ENCODE measurements at places on chromosomes 2 and 18.

- DNase-seq: no peak
These were observed 423.3 kb downstream of the LRP1B start for GRCh38 chr2:141707486-141707885.

DNA sequence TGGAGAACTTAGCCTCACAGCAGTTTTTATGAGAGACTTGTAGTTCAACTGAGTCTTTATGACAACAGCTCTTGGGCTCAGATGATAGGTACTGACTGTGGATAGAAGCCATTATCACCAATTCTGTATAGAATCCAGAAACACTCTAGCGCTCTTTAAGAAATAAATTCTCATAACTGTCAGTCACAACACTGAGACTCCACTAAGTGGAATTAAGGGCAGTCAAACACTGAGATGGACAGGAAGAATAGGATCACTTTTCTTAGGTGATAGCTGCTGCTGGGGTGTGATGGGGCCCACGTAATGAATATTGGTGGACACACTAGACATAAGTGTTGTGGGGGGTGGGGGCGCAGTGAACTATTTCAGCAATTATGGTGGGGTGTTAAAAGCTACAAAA is 1691.8 kb upstream of the LRRTM1 start:
- DNase-seq: no peak

DNA sequence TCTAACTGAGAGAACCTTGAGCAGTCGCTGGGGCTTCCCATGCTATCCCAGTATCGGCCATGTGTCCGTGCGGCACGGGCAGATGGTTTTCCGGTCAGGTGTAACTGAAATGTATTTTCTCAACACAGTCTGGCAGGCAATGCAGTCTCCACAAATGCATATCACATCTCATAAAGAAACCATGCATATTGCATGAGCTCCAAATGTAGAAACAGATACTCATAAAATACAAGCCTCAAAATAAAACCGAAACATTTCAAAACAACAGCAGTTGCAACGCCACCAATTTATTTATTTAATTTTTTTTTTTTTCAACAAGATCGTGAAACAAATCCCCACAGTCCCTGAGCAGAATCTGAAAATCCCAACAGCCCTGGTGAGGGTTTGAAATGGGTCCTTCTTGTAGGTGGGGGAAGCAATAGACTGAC is 299.4 kb downstream of the LPIN1 start:
- DNase-seq: no peak

- no peak for DNase-seq
These were observed 579.0 kb downstream of the PLCL1 start for GRCh38 chr2:198383392-198383791.

GRCh38 chr18:31723990-31724711 is 36.5 kb downstream of the SLC25A52 start:
- DNase-seq: no peak

GRCh38 chr2:146135245-146135644 is 1615.3 kb upstream of the ZEB2 start:
- no peak for DNase-seq

DNA sequence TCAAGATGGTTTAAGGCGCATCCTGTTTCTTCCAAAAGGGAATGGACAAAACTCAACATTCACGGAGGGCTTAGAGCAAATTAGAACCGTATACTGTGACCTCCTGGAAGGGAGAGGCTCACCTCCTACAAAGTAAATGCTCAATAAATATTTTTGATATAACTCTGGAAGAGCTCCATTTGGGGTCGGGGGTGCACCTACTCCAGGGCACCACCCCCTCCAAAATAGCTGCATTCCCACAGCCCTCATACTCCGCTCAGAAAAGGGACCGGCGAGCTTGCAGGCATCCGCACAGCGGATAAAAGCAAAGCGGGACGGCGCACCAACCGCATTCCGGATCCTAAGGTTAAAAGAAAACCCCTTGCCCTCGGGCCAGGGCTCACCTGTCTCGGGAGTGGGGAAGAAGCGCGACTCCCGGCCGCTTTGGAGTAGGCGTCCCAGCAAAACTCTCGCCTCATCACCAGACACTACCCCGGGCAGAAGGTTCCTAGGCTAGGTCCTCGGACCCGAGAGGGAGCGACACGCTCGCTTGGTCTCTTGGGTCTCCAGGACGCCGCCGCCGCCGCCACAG is 378 bp downstream of the WDPCP start:
- no peak for DNase-seq

GRCh38 chr2:171293661-171294060 is 133.0 kb upstream of the TLK1 start:
- no peak for DNase-seq

DNA sequence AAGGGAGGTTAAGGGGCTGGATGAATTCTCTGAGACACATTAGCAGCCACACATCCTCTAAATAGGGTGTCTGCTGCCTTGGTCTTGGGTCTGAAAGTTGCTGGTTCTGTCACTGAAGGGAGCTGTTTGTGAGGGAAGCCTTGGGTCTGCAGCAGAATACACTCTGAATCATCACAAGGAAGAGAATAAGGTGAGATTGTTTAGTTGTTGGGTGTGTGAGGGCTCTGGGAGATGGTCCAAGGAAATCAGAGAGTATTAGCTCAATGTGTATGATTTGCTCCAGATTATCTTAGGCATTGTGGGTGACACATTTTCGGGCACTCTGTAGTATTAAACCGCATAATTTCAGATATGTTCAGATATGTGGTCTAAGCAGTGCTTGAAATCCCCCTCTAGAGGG is 548.5 kb downstream of the SLC4A3 start:
- DNase-seq: no peak

- DNase-seq: no peak
These were observed 108.8 kb downstream of the TWIST2 start for GRCh38 chr2:238956676-238957075.

DNA sequence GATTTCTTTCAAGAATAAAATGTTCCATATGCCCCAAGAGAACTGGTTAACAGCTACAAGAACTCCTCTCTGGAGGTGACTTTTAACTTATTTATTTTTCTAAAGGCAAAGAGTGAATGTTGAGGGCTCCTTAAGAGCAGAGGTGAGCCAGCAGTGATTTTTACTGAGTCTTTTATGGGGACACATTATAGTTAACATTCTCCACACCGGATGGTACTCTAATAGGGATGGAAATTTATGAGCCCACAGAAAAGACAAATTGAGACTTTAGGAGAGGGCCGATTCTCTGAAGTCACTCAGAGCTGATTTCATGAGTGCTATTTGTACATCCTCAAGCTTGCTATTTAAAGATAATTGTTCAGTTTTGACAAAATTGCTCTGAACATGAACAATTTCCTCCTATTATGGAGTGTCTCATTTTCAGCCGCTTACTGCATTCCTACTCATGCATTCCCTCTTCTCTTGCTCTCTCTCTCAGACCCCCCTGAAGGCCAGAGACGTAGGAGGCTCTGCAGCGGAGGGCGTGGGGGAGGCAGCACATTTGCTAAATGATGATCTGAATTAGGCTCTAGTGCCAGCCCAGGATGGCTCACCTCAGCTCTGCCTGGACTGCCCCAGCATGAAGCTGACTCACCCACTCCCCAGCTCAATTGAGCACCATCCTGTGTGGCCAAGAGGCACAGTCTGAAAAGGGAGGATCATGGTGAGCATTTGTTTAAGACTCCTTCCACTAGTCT is 5.9 kb upstream of the RPL37A start:
- peak; percentile 10 for DNase-seq

- DNase-seq: no peak
These were observed 217.6 kb upstream of the NRP2 start for GRCh38 chr2:205464681-205465080.

DNA sequence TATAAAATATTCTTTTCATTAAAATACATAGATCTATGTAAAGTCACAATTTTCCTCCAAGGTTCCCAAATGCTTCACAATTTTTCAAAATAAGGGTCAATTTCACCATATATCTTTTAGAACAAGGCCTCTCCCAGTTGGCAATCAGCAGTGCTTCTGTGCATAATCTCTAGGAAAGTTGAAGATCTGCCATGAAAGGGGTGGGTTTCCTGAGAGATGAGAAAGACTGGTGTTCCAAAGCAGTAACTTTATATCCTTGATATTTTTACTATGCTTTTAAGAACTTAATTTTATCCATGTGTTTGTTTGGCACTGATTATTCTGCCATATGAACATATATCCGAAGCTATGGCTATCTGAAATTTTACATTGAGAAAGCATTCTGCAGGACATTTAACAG is 199.4 kb upstream of the CYP26B1 start:
- no peak for DNase-seq

DNA sequence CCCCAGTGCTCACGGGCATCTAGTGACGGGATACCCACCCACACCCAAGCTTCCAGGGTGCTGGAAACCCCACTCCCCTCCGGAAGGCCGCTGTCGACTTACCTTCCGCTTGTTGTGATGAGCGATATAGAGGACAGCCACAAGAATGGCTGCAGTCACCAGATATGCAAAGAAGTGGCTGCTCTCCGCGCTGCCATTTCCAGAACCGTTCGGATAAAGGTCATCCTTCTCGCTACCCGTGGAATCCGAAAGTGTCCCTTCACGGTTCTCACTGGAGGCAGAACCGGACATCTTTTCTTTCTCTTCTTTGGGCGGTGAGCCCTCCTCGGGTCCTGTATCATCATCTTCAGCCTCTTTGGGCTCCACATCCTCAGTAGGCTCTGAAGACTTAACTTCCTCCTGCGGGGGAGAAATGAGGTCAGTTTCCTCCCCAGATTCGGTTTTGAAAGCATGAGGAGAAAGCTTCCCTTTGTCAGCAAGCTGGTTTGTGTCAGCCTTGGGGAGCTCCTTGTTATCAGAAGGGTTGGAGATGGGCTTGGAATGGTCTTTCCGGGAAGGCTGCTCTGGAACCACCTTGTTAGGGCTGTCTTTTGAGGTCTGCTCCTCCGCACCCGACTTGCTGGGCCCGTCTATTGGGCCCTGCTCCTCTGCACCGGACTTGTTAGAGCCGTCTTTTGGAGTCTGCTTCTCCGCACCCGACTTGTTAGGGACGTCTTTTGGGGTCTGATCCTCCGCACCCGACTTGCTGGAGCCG is 1.2 kb downstream of the TGOLN2 start:
- no peak for DNase-seq

DNA sequence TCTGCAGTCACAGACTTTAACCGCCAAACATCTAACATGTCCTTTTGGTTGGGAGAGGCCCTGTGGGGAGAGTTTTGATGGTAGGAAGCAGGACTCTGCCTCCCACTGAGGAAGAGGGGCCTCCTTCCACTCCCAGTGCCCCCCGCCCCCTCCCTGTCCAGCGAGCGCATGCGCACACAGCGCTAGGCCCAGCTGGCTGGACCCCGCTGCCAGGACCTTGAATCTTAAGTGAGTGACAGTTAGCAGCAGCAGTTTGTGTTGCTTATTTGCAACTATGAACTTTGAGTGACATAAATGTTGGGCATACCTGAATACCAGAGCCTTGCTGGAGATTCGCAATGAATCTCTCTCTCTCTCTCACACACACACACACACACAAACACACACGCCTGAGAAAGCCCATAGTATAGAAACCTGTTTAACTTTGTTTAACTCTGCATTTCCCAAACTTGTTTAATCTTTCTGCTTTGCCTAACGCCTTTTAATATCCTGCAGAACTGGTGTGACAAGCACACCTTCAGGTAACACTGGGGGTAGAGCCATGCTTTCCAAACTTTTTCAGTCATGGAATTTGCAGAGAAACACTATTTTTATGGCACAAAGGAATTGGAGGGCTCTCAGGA is 134.6 kb upstream of the SMAD2 start:
- no peak for DNase-seq

- DNase-seq: no peak
These were observed 198.9 kb downstream of the LRATD1 start for GRCh38 chr2:14831458-14831857.

GRCh38 chr18:9275890-9276289 is 58.7 kb upstream of the TWSG1 start:
- no peak for DNase-seq

DNA sequence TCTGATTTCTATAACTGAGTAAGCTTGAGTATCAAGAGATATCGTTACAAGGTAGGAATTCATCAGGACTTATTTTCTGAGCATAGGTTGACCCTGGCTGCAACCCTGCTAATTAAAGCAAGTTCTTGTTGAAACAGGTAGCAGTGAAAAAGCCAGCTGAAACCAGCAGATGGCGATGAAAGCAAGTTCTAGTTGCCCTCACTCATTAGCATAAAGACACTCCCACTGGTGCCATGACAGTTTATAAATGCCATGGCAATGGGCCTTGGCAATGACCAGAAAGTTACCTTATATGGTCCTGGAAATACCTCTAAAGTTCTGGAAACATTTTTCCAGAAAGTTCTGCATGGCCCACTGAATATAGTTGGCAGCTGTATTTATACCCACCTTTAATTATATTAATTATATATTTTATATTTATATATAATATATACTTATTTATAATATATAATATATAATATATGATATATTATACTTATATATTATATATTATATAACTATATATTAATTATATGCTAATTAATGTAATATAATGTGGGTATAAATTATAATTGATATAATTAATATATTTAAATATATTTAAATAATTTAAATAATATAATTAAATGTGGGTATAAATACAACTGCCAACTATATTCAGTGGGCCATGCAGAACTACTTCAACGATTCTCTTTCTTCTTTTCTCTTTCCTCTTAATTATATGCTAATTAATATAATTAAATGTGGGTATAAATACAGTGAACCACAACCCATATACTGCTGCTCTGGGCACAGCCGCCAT is 188.0 kb downstream of the CDH7 start:
- DNase-seq: no peak

DNA sequence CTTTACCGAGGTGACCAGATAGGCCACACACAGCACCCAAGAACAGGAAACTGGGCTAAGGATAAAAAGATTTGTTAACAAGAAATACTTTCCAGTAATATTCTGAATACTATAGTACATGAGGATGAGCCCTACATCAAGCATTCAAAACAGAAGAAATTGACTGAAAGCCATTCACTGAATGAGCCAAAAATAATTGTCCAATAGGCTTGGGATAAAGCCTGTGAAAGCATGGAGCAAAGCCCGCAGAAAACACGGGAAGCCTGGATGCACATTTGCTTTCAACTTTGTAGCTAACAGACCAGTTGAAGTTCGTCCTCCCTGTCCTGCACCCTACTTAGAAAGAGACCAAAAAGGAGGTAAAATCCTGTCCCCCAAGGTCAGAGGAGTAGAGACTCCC is 56.3 kb downstream of the DIPK1C start:
- no peak for DNase-seq

DNA sequence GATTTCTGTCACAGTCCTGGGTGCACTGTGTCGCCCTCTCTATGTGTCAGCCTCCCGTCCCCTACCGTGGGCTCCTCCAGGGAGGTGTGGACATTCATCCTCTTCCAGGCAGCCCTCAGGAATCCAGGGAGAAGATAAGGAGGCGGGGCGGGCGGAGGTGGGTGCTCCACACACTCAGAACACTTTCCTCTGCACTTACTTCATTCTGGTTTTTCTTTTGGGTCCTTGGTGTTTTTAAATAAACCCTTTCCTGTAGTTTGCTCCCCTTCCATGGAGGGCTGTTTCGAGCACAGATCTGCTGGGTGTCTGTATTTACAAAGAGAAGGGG is 183.9 kb downstream of the FAM210A start:
- DNase-seq: no peak

GRCh38 chr18:25503567-25504081 is 151.7 kb upstream of the ZNF521 start:
- peak; percentile 23 for DNase-seq
